ENCODE measurements at places on chromosomes 3 and 15.

DNA sequence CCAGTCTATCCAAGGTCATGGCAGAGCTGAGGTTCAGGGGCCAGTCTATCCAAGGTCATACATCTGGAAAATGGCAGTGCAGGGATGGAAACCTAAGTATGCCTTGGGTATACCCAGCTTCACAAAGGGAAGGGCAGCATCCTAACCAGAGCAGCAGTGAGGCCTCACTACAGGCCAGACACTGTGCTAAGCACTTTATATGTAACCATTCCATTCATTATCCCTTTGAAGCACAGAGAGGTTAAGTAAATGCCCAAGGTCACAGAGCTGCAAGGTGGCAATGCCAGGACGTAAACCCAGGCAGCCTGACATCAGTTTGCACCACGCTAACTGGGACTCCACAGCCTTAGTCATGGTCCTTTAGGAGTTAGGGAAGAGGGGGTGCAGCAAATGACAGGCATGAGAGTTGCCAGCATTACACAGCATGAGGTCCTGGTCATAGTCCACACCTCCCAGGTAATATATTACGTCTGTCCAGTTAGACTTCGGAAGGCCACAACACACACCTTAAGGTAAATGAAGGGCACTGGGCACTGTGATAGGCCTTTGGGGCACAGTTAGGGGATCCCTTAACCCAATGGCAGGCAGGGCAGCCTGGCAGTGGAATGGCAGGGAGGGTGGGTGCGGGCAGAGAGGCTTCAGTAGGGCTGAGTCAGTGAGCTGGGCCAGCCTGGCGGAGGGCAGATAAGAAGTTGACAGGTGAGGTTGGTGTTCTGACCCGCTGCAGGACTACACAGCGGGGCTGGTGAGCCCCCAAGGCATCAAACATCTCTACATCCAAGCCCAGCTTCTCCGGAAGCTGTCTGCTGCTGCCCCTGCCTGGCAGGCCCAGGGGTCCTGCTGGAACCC, 21.1 kb upstream of the CORO2B start:
- no peak for DNase-seq

- peak; percentile 12 for DNase-seq
Observed at GRCh38 chr15:51649659-51650521, 27.3 kb upstream of the DMXL2 start.

DNA sequence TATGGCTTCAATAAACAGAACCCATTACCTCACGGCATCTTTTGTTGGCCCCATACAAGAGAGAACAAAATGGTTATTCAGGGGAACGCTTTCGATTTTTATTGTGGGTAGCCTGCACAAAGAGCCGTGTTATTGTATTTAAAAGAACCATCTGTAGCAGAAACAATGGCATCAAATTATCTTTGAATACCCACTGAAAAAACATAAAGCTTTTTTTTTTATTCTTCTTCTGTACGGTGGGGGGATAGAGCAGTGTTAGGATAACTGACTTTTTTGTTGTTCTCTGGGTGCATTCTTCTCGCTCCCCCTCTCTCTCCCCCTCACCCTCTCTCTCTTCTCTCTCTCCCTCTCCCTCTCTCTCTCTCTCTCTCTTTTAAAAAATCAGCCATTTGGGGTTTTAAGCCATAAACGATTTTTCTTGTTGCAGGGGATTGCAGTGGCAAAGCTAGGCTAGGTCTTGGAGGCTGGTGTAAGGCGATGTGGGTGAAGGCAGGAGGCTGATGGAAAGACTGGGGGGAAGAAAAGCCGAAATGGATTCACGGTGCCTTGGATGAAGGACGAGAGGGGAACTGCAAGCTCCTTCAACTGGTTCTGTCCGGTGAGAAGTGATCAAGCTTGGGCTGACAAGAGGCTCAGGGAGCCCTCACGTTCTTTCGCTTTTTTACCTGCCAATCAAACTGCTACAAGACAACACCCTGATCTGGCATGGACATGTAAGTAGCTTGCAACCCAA, 12.4 kb upstream of the SOX2 start:
- DNase-seq = no peak

DNA sequence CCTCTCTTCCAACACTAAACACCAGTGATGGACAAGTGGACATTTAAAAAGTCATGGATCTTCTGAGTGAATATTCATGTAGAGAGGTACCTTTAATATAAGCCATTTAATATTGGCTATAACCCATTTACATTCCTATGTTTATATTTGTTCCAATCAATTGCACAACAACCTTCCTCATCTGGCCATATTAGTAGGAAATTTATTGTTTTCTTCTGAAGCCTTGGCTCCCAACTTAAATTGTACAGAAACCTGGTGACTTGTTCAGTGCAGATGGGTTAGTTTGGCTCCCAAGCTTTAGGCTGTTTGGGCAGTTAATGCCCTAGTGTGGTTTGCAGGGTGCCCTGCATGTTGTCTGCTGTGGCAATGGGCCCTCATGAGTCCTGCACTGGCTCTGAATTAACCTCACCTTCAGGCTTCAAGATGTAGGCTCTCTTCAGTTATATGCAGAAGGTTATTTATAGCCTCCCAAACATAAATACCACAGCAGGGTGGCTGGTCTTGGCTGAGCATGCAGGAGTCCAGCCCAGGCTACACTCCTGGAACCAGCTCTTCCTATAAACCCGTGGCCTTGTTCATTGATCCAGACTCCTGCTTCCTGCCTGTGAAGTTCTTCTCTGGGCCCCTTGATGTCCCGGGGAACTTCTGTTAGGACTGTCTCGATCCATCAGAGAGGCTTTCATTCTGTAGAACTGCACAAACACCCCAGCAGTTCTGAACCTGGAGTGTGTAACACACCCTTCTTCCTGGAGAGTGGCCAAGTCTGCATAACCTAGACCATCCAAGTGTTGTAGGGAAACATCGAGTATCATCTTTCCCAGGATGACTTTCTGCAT, 57.0 kb downstream of the DUT start:
- DNase-seq = no peak

DNA sequence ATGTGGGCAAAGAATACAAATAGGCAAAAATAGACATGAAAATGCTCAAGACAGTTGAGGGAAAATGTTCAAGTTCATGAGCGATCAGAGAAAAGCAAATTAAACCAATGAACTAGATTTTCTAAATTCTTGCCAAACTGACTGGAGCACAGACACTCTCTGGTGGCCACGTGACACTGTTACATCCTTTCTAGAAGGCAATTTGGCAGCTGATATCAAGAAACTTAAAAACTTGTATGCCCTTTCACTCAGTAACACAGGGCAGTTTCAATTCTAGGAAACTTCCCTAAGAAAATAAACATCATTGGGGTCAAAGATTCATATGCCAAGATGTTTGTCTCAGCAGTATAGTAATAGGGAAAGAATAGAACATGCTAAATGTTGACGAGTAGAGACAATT, 52.2 kb downstream of the ABHD5 start:
- no peak for DNase-seq

DNA sequence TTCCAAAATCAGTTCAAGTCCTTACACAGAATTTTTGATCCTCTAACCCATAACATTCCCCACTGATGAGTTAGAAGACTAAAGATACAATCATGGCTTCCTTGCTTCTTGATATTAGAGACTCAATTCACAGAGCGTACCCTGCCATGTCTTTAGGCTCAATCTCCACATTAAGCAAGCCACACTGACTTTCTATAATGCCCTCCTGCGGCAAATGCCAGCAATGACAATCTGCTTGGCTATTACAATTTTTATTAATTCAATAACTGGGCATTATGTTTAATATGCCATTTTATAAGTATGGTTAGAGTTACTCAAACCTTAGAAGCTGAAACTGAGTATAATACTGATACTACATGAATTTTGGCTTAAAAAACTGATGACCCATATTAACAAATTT, 479.7 kb upstream of the NR2F2 start:
- no peak for DNase-seq

DNA sequence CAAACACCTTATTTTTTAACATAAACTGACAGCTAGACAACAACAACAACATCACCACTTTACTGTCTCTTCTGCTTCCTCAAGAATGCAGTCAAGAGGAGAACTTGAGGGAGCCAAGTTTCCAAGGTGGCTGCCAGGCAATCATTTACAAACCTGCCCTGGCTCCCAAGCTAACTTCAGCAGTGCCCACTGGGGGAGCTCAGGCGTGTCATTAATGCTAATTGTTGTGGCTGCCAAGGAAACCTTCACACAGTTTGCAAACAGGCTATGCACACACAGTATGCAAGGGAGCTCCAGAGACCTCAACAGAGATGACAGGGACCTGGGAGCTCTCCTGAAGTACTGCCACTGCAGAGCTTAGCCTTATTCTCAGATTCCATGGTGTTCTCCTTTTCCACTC, 2.1 kb downstream of the DZIP1L start:
- no peak for DNase-seq

GRCh38 chr3:31106204-31106603, 211.7 kb upstream of the GADL1 start:
- no peak for DNase-seq

DNA sequence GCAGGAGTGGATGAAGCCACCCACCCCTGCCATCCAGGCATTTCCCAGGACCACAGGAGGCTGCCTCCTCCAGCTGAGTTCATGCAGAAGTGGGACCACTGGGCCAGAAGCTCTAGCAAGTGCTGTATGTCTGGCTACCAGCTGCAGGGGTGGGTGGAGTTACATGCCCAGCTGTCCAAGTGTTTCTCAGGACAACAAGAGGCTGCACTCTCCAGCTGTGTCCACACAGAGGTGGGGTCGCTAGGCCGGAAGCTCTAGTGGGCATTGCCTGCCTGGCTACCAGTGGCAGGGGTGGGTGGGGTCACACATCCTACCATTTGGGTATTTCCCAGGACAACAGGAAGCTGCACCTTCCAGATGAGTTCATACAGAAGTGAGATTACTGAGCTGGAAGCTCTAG, 234.0 kb upstream of the PPP2R3A start:
- no peak for DNase-seq

- DNase-seq = no peak
Observed at GRCh38 chr3:109570408-109570807, 233.1 kb upstream of the DPPA4 start.
